ENCODE measurements at places on chromosomes 2 and 18.

GRCh38 chr2:218328294-218328693 is 28.4 kb upstream of the CATIP start:
- no peak for DNase-seq

GRCh38 chr2:236618370-236618769 is 48.7 kb downstream of the ACKR3 start:
- DNase-seq, result no peak

GRCh38 chr18:44735096-44735495 is 54.4 kb downstream of the SETBP1 start:
- no peak for DNase-seq

- DNase-seq, result no peak
These were observed 392.7 kb upstream of the ID2 start for GRCh38 chr2:8289111-8289510.

GRCh38 chr2:47704287-47704686 is 78.7 kb upstream of the MSH6 start:
- no peak for DNase-seq
